ENCODE measurements at places on chromosomes 7 and 10.

DNA sequence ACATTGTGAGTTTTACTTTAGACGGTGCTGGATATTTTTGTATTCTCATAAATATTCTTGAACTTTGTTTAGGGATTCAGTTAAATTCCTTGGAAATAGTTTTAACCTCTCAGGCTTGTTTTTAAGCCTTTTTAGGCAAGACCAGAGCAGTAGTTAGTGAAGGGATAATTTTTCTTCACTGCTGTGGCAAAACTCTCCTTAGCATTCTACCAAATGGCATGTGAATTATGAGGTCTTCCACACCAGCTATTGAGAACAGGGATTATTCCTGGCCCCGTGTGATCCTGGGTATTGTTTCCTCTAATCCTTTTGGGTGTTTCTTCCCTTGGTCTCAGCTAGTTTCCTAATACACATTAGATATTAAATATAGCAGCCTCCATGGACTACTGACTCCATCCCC is 46.2 kb downstream of the CCDC71L start:
- DNase-seq = no peak

DNA sequence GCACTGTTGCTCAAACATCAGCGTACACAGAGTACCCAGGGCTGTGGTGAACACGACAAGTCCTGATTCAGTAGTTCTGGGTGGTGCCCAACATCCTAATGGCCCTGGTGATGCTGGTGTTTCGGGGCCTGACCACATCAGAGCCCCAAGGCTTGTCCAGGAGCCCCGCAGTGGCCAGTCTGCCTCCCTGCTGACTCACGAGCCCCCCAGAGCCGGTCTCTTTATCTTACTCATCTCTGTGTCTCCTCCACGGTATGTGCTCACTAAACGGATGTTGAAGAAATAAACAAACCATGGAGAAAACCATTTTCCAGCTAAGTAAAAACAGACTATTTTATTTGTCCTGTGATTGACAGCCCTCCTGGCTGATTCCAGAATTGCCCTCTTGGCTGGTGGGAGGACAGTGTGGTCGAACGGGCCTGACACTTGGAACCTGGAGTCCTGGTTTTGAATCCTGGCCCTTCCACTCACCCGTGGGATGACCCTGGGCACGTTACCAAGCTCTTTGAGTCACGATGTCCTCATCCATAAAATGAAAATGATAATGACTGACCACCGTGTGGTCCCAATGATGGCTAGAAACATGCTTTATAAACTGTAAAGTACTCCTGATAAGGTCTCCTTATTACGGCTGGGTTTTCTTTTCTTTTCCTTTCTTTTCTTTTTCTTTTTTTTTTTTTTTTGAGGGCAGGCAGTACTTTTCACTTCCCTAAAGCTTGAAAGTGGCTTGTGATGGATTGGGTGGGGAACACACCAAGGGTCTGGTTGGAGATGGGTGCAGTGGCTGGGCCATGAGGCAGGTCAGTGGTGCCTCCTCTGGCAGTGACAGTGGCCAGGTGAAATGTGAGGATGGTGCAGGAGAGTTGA is 5.7 kb downstream of the HIP1 start:
- no peak for DNase-seq

DNA sequence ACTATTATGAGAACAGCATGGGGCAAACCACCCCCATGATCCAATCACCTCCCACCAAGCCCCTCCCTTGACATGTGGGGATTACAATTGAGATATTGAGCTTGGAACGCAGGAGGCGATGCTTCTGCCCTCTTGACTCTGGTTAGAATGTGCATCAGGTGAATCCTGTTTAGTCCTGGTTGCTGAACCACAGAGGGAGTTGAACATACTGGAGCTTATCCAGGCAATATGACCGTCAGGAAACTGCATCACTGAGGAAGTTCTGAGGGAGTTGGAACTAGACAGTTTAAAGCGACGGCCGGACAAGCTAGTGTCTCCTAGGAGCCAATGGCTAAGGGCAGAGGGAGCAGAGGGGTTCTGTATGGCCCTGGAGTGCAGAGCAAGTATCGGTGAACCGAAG is 31.8 kb upstream of the GARS1 start:
- no peak for DNase-seq

GRCh38 chr7:13692548-13692947 is 296.9 kb downstream of the ETV1 start:
- DNase-seq = no peak

- DNase-seq = no peak
These were observed 346.6 kb downstream of the PTEN start for GRCh38 chr10:88209837-88210561.

GRCh38 chr10:132986076-132986475 is 43.7 kb upstream of the CFAP46 start:
- DNase-seq = no peak

DNA sequence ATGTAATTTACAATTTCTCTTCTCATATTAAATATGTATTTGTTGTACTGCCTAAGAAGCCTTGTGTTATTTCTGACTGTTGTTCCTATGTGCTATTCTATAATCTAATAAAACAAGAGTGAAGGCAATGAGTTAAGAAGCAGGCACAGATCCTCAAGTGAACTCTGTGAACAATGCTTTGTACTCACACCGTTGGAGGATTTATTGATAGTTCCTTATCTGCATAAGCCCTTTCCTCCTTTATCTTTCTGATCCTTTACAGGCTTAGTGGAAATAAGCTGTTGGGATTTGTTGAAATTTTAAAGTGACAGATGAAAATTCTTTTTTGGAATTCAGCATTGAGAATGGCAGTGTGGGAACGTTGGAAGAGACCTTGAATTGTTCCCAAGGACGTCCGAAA is 329.6 kb upstream of the NPVF start:
- DNase-seq = no peak

DNA sequence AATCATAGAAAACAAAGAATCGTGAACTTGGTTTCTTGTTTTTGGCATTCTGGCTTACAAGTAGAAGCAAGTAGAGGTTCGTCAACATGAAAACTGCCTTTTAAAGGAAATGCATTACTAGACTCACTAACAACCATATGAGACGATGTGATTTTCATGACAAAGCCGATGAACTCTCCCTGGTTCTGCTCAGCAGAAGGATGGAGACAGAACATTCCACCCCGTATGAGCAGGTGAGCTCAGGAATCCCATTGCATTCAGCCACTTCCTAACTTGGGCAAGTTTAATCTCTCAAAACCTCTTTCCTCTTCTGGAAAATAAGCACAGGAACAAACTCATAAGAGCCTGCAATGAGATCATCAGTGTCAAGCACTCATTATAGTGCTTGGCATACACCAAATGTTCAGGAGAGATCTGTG is 57.4 kb upstream of the SVIL start:
- no peak for DNase-seq

DNA sequence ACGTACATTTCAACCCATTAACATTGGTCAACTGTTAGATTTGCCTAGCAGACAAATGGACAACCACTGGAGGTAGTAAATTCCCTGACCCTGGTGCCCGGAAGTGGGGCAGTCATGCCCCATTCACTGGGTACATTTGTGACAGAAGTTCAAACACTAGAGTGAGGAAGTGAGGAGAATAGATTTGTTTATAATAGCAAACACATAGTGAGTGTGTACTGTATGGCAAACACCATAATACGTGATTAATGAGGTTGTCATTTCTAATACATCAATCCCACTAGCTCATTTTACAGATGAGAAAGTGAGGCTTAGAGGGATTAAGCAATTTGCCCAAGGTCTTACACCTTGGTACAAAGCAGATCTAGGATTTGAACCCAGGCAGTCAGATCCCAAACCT is 181.9 kb upstream of the MKLN1 start:
- DNase-seq = no peak

DNA sequence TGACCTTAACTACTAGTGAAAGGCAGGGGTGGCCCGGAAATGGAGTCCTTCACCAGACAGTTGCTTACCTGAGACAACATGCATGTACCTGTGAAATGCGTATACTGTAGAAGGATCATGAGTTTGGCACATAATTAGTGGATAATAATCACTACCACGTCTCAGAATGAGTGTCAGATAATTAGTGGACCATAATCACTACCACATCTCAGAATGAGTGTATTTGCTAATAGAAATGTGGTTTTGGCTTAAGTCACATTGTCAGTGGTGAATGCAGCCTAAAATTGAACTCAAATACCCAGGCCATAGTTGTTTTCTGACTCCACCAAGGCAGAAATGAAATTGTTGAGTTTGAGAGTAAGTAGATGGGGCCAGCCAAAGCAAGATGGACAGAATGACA is 468.3 kb upstream of the GALNT17 start:
- no peak for DNase-seq

DNA sequence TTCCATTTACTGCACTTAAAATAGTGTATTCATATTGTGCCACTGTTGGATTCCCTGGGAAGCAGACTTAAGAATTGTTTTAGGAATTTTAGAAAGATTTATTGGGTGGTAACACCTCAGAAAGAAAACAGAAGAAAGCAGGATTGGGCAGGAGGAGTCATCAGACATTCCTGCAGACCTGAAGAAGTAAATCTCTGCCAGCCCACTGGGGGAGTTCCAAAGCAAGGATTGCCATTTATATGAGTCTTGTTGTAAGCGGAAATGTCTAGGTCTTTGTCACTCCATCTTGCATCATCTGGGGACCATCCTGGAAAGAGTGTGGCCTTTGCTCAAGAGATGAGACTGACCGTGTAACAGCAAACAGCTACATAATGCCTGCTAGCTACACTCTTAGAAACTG is 947.6 kb upstream of the POT1 start:
- no peak for DNase-seq

GRCh38 chr7:100085515-100085914 is 3.3 kb upstream of the COPS6 start:
- DNase-seq = no peak

- DNase-seq = no peak
These were observed 610.5 kb downstream of the ACTR3B start for GRCh38 chr7:153370092-153370491.

- no peak for DNase-seq
These were observed 22.6 kb upstream of the DDX50 start for GRCh38 chr10:68878496-68878895.

- no peak for DNase-seq
These were observed 16.4 kb upstream of the PARP12 start for GRCh38 chr7:140079121-140079536.

DNA sequence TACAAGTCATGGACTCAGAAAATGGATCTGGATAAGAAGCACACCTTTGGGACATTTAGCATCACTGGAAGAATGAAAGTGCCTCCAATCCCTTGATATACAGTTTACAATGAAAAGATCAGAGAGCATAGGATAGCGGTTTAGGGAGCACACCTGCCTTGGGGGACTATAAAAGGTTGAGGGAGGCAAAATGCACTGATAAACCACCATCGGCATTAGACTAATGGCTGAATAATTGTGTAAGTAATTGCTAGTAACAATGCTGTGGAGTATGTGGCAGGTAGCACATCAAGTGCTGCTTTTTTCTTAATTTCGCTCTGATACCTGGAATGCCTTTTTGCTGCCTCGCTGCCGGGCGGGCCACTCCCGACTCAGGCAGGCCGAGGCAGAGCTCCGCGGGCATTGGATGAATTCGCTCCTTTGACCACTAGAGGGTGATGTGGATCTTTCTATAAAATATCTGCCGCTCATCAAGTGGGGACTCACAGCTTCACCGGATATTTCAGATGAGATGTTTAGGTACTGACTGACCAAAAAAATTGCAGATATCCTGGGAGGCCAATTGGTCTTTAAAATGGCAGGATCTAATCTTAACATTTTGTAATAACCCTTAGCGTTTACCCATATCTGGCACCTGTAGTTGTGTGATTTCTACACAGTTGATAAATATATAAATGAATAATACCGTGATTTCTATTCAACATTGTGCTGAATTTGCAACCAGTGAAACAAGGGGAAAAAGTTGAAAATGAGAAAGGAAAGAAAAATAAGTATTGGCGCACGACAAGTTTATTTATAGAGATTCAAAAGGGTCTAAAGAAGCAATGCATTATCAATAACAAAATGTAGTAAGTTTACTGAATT is 116.8 kb upstream of the PRSS1 start:
- peak; percentile 26 for DNase-seq

- DNase-seq = no peak
These were observed 39.5 kb downstream of the ZNF117 start for GRCh38 chr7:64951250-64951848.

DNA sequence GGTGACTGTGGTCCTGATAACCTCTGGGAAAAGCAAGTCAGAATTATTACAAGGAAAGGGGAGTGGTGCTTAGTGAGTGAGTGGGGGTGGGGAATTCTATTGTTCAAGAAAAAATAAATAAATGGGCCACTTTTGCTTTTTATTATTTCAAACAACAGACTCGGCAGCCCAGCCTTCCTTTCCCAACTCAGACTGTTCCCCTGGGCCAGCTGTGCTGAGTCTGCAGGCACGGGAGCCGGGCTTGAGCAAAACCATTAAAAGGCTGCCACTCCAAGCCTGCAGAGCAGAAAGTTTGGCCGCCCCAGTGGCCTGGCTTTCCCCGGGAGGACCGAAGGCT is 90.0 kb downstream of the PLXNA4 start:
- DNase-seq = no peak

GRCh38 chr7:36668080-36668479 is 56.2 kb downstream of the AOAH start:
- DNase-seq = no peak

GRCh38 chr10:33395201-33395600 is 60.7 kb upstream of the NRP1 start:
- DNase-seq = no peak

DNA sequence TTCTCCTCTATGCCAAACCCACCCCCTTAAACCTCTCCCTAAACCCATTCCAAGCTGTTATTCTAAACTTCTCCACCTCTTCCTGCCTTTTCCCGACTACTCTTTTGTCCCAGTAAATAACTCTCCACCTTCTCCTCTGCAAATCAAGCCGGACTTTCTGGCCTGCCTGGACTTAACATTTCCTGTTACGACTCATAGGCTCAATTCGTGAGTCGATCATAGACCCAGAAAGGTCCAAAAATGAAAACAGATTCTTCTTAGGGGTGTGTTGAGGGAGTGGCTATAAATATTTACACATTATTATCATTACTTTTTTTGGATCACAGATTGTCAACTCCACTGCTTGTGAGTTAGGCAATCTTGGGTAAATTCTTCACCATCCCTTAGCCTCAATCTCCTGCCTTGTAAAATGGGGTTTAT is 59.0 kb upstream of the HABP2 start:
- no peak for DNase-seq

Measured in activated naive CD4-positive, alpha-beta T cell (primary cell).